ENCODE measurements at places on chromosomes 5 and 9.

GRCh38 chr5:178794433-178794832 lies 64.0 kb upstream of the ZNF354A start:
- DNase-seq: no peak

DNA sequence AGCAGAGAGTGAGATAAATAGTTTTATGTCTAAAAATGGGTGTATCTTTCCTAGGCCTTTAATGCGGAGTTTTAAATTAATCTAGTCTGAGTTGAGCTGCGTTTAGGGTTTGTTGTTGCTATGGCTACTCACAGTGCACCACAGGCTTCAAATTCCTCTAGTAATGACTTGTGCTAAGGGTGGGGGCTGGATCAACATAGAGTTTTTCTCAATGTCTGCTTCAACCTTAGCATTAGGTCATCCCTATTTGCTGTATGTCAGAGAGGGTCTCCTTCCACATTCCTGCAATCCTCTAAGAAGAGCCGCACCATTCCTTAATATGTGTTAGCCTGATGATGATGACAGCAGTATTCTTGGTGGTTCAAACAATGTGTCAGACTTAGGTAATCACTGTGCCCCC lies 465.6 kb upstream of the KIF2A start:
- DNase-seq: peak; percentile 4

GRCh38 chr9:27248702-27249101 lies 48.2 kb downstream of the EQTN start:
- peak; percentile 20 for DNase-seq

GRCh38 chr5:135160036-135160675 lies 126.1 kb upstream of the PITX1 start:
- no peak for DNase-seq

DNA sequence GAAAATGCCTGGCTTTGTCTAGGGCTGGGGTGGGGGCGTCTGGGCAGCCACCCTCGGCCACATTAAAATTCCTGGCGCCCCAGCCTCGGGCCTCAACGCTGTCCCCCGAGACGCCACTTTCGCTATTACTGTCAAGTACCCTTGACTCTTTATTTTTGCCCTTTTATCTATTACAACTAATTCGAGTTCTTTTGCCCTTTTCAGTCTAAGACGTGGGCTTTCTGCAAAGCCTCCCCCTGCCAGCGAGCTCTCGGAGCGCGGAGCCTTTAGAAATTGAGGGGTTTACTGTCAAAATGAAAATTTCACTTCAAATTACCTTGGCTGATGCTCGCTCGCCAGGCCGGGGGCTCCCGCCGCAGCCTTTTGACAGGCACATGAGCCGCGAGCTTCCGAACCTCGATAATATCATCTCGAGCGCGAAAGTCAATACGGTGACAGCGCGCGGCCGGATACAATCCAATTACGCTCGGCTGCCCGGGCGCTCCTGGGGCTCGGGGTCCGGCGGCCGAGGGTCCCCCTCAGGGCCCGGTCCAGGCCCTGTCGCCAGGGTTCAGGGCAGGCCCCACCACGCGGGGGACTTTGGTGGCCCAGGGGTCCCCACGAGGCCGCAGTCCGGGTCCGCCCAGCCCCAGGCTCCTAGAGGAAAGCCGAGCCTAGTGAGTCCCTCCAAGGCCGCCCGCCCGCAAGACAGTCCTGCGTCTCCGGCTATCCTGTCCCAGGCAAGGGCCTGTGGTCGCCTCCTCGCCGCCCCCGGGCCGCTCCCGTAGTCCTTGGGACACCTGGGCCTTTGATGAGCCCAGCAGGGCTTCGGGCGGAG lies 6.7 kb downstream of the IRX4 start:
- DNase-seq: no peak

GRCh38 chr5:132877938-132878337 lies 4.5 kb downstream of the LEAP2 start:
- peak; percentile 66 for DNase-seq

DNA sequence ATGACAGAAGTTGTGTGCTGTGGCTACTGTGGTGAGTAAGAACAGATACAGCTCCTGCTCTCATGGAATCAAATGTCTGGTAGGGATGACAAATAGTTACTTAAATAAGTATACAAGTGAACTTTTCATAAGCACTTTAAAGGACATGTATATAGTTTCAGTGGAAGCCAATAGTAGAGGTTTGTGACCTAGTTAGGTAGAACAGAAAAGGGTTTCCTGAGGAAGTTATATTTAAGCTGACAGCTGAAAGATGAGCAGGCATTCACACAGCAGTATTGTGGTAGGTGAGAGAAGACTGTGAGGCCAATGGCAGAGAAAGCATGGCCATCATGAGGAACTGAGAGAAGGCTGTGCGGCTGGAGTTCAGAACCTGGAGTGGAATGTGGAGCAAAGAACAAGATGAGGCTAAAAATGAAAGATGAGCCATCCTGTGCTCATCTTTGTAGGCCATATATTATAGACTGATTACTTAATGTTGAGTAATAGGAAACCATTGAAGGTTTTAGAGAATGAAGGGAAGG lies 15.4 kb downstream of the FAM174A start:
- peak; percentile 10 for DNase-seq

- DNase-seq: no peak
Measured at GRCh38 chr9:127841087-127841835, 13.2 kb downstream of the ENG start.

DNA sequence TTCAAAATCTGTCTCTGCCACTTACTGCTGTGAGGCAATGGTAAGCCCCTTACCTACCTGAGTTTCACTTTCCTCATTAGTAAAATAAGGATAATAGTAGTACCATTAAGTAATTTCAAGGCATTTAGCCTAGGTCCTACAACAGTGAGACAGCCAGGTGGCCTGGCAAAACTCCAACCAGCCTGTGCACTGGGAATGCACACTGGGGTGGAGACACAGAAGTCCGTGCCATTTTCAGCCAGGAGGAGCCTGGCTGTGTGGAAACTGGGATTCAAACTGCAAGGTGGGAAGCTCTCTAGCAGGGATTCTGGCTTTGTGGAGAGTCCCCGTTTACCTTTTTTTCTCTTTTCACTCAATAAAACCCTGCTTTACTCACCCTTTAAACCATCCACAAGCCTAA lies 630.4 kb downstream of the PRELID2 start:
- no peak for DNase-seq

DNA sequence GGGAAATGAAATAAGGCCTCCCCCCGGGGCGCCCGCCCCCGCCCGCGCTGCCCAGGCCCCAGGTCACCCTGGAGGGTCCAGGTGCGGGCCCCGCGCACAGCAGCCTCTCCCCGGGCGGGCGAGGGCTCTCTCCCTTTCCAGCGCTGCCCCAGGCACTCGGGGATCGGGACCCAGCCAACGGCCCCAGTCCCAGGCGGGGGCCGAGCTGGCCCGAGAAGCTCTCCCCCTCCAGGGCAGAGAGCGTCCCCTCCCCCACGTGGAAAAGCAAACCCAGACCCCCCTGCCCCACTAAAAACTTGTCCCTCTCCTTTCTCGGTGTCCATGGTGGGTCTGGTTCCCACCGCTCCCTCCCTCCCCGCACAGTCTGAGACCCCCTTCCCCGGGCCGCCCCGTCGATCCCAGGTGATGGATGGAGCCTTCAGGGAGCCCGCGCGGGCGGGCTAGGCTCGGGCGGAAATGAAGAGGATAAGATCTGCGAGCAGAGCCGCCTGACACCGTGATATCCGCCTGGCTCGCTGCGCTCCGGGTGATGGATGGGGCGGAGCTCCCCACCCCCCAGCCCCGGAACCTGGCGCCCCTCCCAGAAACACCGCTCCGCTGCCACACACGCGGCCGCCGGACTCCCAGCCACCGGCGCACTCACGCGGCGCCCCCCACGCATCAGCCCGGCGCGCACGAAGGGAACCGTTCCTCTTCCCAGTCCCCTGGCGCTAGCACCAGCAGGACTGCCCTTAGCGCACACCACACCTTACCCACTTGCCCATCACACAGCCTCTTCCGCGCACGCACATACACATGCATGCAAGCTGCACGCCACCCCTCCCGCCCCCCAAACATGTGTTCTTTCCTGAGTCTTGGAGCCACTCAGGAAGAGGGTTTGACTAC lies 81.7 kb upstream of the ZBTB43 start:
- peak; percentile 29 for DNase-seq

DNA sequence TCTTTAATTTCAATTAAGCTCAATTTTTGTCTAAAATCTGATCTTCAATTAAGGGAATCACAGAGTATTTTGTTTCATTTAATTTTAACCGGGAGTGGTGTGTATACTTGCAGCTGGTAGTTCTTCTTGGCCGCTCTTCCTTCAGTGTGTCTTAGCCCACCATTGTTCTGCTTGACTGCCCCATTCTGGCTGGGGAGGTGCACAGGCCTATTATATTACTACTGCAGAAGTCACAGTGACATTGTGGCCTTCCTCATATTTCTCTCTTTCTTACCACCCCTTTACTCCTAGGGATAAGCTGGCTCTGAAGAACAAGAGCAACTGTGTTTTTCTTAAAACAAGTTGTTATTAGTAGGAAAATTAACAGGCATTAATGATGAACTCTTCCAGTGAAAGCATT lies 123.7 kb downstream of the ATG10 start:
- DNase-seq: no peak

DNA sequence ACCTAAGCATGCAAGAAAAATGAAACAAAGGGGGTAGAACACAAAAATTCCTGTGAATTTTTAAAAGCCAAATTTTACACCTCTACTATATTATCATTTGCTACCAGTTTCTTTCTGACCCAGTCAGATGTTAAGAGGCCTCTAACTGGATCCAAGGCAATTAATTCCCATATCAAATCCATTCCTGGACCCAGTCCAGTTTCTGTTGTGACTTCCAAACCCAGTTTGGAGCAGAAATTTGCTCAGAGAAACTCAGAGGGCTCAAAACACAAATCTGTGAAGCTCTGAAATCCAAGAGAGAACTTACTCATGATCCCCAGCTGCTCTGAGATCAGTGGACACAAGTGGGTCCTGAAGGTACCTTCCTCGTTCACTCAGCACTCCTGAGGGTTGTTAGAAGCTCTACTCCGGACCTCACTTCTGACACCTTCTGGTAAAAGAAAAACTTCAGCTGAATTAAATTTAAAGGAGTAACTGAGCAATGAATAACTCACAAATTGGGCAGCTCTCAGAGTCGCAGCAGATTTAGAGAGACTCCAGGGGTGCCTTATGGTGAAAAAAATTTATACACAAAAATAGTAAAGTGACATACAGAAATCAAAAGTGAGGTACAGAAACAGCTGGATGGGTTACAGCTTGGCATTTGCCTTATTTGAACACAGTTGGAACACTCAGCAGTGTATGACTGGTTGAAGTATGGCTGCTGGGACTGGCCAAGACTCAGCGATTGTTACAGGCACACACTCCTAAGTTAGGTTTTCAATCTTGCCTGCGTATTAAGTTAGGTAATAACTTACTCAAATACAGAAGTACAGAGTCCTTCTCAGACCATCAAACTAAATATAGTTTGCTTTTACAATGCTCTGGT lies 32.4 kb downstream of the INSL4 start:
- peak; percentile 7 for DNase-seq

- DNase-seq: no peak
Measured at GRCh38 chr5:10091701-10092100, 158.0 kb downstream of the ATPSCKMT start.

- peak; percentile 60 for DNase-seq
Measured at GRCh38 chr9:130243015-130243881, 22.3 kb upstream of the HMCN2 start.

- no peak for DNase-seq
Measured at GRCh38 chr5:148507648-148508047, 123.9 kb downstream of the FBXO38 start.

- DNase-seq: no peak
Measured at GRCh38 chr9:2466703-2467102, 154.9 kb upstream of the VLDLR start.

DNA sequence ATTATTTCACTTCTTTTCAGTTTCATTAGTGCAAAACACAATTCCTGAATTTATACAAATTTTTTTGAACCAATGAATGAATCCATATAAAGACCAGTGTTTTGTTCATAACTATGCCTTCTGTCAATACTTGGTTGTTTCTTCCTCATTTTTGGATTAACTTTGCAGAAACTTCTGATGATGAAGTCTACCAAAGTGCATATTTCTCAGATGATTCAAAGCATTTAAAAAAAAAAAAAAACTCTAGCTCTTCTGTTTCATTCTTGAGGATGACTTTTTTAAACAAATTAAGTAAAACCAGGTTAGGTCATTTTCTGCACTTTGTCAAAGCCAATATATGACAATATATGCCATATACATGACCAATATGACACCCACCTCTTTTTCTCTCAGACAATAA lies 92.6 kb downstream of the CHSY3 start:
- peak; percentile 73 for DNase-seq

- peak; percentile 41 for DNase-seq
Measured at GRCh38 chr5:95261437-95262175, 23.3 kb downstream of the MCTP1 start.

DNA sequence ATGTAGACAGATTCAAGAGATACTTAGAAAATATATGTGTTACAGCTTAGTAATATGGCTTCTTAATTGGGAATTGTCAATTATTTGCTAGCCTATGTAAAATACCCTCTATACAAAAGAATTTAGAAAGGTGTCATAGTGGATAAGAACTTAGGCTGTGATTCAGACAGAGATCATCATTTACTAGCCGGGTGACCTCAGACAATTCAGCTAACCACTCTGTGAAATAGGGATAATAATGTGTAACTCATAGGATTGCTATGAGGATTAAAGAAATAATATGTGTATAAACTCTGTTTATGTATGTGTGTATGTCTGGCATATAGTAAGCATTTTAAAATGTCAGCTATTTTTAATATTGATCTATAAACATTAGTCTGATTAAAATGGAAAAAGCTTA lies 5.9 kb upstream of the LARS1 start:
- peak; percentile 73 for DNase-seq

GRCh38 chr5:149811453-149811852 lies 81.3 kb downstream of the PPARGC1B start:
- DNase-seq: no peak

DNA sequence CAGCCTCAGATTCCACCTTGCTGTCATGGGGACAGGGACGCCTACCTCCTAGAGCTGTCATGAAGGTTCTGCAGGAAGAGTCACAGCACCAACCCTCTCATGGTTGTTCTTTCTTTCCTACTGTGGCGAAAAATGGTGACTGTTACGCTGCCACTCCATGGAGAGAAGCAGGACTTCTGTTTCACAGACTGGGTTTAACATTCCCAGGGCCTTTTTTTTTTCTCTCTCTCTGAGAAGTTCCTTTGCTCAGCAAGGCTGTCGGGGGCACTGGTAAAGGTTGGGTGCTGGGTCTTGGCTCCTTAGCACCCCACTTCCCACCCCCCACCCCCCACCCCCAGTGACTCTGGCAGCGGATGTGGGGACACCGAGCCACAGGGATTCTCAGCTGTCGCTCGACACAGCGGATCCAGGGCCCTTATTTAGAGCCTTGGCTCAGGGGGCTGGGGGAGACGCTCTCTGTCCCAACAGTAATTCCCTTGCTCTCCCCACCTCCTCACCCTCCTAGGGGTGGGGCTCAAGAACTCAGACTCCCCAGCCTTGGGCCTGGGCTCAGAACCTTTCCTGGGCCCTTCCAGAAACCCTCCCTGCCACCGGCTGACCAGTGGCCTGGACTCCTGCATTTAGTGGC lies 34.4 kb downstream of the DUSP1 start:
- no peak for DNase-seq

- no peak for DNase-seq
Measured at GRCh38 chr5:154341620-154342019, 104.2 kb upstream of the SAP30L start.
